ENCODE measurements at places on chromosomes 12 and 14. TPM values are rescaled to one million over a fixed set of nuclear protein-coding genes. Genes with fewer than 3 reads are reported as not detected.

DNA sequence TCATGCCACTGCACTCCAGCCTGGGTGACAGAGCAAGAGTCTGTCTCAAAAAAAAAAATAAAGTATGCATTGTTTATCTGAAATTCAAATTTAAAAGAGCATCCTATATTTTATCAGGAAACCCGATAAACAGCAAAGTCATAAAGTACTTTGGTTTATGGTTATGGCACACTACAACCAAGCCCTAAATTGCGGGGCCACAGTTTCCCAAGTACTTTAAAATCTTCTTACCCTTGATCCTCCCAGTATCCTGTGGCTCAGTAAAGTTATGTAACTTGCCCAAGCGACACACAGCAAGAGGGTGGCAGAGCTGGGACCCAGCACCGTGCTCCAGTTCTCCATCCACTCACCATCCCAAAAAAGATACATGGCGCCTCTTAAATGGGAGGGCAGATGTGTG is 35.2 kb downstream of the KSR2 start:
- H3K4me3 ChIP-seq: no peak overlapping the region
- no peaks in the 10 kb centered on the region for H3K36me3 ChIP-seq
- no peaks in the 10 kb centered on the region for H3K27me3 ChIP-seq
- H3K4me1 ChIP-seq: no peaks in the 10 kb centered on the region
- no peak for DNase-seq

- peaks cover 3% of the 10 kb centered on the region for H3K4me1 ChIP-seq
- no peak overlapping the region for H3K27ac ChIP-seq
- DNase-seq: no peak
- H3K4me3 ChIP-seq: no peak overlapping the region
- no peaks in the 10 kb centered on the region for H3K36me3 ChIP-seq
Measured at GRCh38 chr12:93142881-93143280, 213.8 kb upstream of the EEA1 start.

DNA sequence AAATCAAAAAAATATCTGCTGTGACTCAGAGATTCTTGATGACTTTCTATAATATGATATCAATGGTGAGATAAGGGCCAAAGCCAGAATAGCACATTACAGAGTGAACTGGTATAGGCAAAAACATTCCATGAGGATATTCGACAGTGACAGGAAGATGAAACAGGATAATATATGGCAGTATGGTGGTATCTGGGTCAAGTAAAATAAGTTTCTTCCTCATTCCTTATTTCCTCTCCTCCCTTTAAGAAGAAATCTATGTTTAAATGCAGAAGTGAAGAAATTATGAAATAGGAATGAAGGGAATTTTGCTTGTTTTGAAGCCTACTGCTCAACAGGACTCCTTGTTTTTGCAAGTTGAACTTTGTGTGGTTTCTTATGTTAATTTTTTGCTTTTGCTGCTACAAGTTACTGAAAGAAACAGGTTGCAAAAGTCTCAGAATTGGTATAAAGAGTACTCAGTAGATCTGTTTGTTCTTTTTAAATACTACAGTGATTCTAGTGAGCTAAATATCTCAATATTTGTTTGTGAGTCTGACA is 7.0 kb downstream of the ACSS3 start:
- no peak for DNase-seq
- no peak overlapping the region for H3K27ac ChIP-seq
- H3K36me3 ChIP-seq: no peaks in the 10 kb centered on the region

The POLE2 gene
- total RNA-seq: 26.1 TPM

DNA sequence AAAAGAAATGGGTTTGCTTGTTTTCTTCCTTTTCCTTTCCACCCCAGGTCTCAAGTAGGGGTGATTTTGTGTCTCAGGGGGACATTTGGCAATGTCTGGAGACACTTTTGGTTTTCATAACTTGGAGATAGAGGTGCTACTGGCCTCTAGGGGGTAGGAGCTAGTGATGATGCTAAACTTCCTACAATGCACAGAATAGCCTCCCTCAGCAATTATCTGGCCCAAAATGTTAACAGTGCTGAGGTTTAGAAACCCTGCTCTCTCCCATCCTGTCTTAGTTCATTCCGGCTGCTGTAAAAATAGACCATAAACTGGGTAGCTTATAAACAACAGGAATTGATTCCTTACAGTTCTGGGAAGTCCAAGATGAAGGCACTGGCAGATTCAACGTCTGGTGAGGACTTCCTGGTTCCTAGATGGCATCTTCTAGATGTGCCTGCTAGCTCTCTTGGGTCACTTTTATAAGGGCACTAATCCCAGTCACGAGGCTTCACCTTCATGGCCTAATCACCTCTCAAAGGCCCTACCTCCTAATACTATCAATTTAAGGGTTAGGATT is 7.4 kb upstream of the GAS2L3 start:
- H3K36me3 ChIP-seq: no peaks in the 10 kb centered on the region
- no peak overlapping the region for H3K27ac ChIP-seq
- H3K4me1 ChIP-seq: no peaks in the 10 kb centered on the region
- no peak overlapping the region for H3K4me3 ChIP-seq
- peaks cover 7% of the 10 kb centered on the region for H3K27me3 ChIP-seq
- no peak for DNase-seq

The SLC38A4 gene
- total RNA-seq: 14.5 TPM

The ADAMTS20 gene
- not detected for total RNA-seq

DNA sequence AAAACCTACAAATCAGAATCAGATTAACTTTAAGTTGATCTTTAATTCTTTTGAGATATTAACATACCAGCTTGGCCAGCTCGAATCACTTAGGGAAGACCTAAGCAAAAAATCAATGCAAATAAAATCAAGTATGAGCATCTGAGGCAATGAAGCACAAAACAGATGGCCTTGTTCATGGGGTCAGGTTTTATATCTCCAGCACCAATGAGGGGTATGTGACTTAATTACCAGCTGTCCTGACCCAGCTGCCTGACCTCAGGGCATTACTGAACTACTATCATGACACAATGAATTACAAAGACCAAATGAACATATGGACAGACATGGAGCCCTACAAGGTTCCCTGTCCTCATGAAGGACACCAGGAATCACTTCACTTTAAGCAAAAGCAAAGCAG is 70.5 kb downstream of the FGD6 start:
- no peak for DNase-seq
- H3K27ac ChIP-seq: no peak overlapping the region
- no peaks in the 10 kb centered on the region for H3K27me3 ChIP-seq

The COA8 gene
- total RNA-seq: 43.4 TPM

- DNase-seq: peak; percentile 89
- H3K4me1 ChIP-seq: peaks cover 21% of the 10 kb centered on the region
- H3K36me3 ChIP-seq: no peaks in the 10 kb centered on the region
- no peaks in the 10 kb centered on the region for H3K27me3 ChIP-seq
Measured at GRCh38 chr14:34496679-34497513, 34.9 kb upstream of the SPTSSA start.

DNA sequence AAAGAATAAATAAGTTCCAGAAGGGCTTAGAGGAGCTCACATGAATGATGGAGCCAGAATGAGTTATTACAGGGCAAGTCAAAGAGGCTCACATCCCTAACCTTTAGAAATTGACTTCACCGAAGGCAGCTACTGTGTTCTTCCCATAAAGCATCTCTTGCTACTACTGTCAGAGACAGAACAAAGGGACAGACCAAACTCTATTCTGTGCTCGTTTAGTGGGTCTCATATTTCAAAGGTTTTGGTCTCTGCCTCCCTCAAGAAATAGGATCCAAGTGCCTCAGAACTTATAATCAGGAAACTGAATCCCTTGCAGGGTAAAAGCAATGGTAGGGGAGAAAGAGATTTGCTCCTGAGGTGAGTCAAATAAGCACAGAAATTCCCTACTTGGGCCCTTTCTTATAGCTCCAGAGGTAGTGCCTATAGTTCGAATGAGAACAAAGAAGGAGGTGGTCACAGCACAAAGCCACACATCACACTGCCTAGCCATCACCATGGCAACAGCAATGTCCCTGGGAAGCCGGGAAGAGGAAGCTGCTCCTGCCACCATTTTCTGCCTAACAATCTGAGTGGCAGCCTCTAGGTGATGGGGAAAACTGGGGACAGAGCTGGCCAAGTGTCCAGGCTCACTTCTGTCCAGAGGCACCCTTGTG is 294.9 kb downstream of the FOXN3 start:
- H3K27ac ChIP-seq: no peak overlapping the region
- H3K27me3 ChIP-seq: no peaks in the 10 kb centered on the region
- no peaks in the 10 kb centered on the region for H3K4me1 ChIP-seq
- no peak overlapping the region for H3K4me3 ChIP-seq

The SERPINA10 gene
- not detected for total RNA-seq

The KLHDC1 gene
- total RNA-seq: 1.3 TPM

All from SJSA1 (cell line).